Upper lobe of right lung (tissue), 1 donor: ENCODE measurements at places on chromosomes 13 and 19.

- peak; percentile 46 for DNase-seq
Observed at GRCh38 chr19:40321076-40321475, 27.1 kb downstream of the C19orf47 start.

DNA sequence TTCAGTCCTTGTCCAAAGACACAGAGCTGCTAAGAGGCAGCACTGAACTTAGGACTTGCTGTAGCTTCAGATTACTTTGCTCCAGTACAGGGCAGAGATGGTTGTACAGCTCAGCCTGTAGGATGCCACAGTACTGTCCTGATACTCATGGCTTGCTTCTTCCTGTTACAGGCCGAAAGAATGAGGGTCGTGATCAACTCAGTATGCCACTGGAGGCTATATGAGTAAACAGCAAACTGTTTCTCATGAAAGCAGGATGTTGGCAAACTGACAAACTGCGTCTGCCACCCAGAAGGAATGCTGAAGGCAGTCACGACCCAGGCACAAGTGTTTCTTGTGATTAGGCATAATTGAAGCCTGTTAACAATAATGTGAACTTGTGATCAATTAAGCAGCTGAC, 2.8 kb downstream of the ZNF749 start:
- no peak for DNase-seq

DNA sequence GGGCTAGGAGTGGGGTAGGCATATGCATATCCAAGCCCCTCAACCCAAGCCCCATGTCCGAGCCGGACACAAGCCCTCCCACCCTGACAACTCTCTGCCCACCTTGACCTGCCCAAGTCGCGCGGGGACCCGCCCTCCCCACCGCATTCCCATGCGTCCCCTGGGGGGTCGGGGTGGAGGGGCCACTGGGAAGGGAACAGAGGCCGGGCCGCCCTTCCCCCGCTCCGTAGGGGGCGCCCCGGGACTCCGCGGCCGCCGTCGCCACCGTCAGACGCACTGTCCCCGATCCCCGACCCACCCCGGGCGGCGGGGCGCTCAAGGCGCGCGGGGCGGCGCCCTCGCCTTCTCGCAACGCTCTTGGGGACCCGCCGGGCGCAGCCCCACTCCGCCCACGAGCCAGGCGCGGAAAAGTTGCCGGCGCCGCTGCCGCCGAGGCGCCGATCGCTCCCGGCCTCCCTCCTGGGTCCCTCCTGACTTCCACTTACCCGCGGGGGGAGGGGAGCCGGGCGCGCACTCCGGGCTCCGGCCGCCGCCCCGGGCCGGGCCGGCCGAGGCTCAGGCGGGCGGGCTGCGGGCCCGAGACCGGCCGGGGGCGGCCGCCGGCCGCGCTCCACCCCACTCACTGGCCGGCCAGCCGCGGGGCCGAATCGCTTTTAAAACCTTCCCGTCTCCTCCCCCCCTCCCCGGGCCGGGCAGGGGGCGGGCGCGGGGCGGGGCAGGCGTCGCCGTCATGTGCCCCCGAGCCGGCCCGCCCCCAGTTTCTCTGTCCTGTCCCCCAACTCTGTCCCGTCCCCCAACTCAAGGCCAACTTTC, 34.4 kb upstream of the NANOS3 start:
- DNase-seq = peak; percentile 93

GRCh38 chr13:102572323-102572722, 24.5 kb upstream of the TPP2 start:
- no peak for DNase-seq

DNA sequence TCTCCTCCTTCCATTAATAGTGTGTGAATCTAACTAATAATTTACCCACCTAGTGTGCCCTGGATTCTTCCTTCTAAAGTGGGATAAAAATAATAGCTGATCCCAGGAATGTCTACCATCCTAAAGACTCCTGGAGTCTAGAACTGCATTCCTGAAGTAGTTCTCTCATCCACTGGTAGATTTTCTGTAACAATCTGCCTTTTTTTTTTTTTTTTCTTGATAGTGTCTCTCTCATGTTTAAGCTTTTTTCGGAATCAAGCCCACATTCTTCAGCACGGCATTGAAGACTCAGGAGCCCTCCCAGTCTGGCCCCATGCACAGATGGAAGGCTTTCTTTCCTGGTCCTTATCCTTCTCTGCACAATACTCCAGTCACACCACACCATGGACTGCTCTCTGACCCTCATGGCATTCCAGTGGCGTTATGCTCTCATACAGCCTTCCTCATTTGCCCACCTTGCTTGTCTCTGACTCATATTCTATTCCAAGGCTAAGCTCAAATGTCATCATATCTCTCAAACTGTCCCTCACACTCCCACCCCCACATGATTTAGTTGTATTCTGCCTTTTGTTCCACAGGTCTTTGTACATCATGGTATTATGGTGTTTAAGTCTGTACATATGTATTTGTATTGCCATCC, 68.7 kb upstream of the FRY start:
- DNase-seq = no peak

DNA sequence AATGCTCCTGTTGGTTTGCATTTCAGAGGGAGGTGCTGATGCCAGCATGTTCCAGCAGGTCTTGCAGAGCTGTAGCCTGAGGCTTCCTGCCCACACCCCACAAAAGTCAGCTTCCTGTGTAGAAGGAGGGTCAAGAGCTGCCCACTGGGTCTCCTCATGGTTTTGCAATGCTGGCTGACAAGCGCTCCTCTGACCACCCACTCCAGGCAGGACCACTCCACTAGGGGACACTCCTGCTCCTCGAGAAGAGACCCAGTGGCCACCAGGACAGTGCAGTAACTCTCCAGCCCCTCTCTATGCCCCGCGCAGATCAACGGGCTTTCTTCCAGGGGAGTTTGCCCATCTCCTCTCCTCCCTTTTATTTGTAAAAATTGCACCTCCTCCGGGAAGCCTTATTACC, 72.9 kb upstream of the UQCRFS1 start:
- DNase-seq = peak; percentile 33

GRCh38 chr13:73828811-73829210, 305.4 kb downstream of the KLF12 start:
- no peak for DNase-seq

DNA sequence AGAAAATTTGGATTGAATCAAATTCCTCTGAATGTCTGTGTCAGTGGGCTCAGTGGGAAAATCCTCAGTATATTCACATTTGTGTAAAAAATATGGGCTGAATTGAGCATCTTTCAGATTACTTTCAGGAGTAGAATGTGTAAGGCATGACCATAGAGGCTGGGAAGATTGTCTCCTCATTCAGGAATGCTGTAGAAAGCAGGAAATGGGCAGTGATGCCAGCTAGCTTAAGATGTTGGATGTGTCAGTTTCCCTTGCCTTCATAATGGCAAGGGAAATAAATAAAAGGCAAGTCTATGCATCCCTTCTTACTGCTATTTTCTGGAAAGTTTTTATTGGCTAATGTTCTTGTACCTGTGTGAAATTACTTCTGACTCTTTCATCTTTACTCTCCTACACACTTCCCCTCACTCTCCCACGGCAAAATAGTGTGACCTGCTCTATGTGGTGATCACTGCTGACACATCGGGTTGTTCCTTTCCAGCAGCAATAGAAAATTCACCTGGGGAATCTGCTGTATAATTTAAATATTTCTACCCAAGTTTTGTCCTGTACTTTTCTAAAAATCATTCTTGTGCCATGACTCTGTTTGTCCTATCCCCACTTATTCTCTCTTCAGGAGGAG, 103.2 kb downstream of the LMO7 start:
- no peak for DNase-seq

GRCh38 chr13:51584731-51585672, 740 bp downstream of the WDFY2 start:
- peak; percentile 85 for DNase-seq
